ENCODE measurements at places on chromosomes 7 and 10. TPM values are rescaled to one million over a fixed set of nuclear protein-coding genes. Genes with fewer than 3 reads are reported as not detected.

The ZNF503 gene
- total RNA-seq = 2.9 TPM

DNA sequence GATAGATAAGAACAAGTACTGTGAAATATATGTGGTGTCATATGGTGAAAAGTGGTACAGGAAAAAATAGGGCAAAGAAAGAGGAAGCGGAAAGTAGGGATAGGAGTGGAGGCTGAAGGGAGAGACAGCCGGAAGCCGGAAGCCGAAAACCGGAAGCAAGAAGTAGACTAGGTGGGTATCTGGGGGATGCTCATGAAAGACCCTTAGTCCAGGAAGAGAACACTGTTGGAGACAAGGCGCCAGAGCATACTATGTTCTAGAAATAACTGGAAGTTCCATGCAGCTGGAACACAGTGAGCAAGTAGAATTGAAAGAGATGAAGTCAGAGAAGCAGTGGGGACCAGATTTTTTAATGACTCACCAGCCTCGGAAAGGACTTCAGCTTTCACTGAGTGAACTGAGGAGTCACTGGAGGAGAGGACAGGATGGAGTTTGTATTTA is 22.5 kb downstream of the ST8SIA6 start:
- DNase-seq = no peak
- no peak overlapping the region for H3K27ac ChIP-seq

DNA sequence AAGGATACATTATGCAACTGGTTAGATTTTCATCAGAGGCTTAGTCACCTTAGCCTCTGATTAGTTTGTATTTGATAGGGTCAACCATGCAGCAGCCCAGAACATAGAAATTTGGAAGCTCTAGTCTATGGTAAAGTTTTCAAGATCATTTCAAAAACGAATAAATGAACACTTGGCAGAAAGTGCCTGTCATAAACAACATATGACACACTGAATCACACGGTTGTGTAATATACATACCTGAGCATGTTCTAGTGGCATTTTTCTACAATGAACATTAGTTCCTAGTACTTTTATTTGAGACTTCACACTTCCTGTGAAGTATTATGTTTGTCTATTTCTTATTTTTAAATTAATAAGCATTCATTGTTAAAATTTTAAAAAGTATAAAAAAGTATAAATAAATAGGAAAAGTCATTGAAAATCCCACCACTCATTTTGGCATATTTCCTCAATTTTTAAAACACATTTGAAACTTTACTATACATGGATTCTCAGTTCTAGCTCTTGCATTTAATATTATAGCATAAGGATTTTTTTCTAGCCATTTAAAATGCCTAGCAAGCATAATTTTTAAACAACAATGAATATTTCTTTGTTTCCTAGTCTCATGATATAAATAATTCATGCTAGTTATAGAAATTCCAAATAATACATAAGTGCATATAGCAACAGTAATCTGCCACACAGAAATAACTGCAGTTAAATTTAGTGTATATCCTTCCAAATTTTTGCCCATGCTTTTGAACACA is 25.7 kb upstream of the PRPS1L1 start:
- H3K4me1 ChIP-seq = no peaks in the 10 kb centered on the region
- no peak overlapping the region for H3K4me3 ChIP-seq
- no peak overlapping the region for H3K27ac ChIP-seq
- no peaks in the 10 kb centered on the region for H3K36me3 ChIP-seq

The CTTNBP2 gene
- 1.6 TPM for total RNA-seq

All from right lobe of liver (tissue), 6 donors.